T-helper 9 cell (primary cell): ENCODE measurements at places on chromosomes 12 and 14.
A peak's percentile ranks its signal among the peaks of the same experiment; 100 is the strongest.

GRCh38 chr14:23186913-23187654 is 3.6 kb upstream of the SLC7A8 start:
- no peak for DNase-seq

DNA sequence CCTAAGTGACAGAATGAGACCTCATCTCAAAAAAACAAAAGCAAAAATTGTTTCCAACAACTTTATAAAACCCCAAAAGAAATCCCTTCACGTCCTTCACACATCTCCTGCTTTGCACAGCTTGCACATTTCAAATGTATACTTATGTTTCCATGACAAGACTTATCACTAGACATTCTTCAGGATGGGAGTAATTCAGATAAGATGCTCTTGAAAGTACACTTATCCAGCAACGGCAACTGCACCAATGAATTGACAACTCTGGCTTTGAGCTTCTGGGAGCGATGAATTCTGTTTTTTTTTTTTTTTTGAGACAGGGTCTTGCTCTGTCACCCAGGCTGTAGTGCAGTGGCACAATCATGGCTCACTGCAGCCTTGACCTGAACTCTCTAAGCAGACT is 30.8 kb upstream of the AKAP5 start:
- no peak for DNase-seq

DNA sequence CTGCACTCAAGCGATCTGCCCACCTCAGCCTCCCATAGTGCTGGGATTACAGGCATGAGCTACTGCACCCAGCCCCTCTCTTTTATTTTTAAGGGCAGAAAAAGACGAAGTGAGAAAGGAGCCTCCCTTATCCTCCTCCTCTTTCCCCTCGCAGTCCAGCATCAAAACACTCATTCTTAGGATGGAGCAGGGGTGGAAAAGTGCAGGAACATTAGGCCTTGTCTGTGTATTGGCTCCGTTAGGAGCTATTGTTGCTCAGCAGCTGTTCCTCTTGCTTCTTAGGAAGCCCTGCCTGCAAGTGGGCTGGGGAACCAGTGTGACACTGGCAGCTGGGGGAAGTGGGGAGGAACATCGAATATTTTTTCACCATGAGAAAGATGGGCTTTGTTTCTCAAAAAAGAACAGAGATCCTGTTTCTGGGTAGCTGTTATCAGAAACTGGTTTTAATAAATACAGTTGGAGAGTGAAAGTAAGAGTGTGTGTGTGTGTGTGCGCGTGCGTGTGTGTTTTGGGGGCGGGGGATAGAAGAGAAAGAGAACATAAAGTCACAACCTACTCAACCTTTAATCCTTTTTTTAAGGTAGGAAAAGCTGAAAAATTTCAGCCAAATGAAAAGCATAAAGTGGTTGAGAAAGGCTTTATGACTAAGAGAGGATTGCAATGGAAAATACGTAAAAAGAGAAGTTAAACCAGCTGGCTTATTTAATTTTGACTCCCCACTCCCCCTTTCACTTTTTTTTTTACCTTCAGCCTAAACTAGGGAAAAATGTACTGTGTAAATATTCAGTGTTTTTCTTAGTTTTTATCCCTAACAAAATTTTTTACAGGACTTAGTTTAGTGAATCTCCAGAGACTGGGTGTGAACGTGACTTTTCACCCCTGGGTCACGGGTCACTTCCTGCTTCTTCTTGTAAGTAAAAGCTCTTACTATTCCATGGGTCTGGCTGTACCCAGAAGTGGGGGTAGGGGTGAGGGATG is 197.2 kb upstream of the PLEKHG7 start:
- peak; percentile 11 for DNase-seq

DNA sequence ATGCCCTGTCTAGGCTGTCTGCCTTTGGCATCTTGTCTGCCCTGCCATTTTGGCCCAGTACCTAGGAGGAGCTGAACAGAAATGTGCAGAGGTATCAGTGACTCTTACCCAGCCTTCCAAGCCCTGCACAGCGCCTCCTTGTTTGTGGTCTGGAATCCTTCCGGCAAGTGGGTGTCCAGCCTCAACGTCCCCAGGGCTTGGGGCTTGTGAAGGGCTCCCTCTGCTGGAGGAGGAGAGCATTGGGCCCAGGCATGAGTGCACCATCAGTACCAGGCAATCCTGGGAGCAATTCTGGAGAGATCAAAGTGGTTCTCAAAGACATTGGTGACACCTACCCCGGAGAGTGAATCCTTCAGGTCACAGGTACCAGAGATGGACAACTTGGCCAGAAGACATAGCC is 2.4 kb upstream of the TCL1B start:
- peak; percentile 15 for DNase-seq

DNA sequence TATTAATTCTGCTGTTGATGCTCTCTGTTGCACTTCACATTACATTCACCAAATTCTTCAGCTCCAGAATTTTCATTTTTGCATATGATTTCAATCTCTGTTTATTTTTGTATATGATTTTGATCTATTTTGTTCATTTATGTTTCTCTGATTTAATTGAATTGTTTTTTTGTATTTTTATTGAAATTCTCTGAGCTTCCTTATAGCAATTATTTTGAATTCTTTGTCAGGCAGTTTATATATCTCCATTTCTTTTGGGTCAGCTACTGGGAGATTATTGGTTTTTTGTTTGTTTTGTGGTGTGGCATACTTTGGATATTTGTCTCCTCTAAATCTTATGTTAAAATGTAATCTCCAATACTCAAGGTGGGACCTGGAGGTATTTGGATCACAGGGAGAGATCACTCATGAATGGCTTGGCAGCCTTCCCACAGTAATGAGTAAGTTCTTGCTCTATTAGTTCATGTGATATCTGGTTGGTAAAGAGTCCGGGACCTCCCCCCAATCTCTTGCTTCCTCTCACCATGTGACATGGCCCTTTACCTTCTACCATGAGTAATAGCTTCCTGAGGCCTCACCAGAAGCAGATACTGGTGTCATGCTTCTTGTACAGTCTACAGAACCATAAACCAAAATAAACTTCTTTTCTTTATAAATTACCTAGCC is 8.7 kb upstream of the TCL1A start:
- no peak for DNase-seq

GRCh38 chr12:55705782-55706402 is 1.8 kb downstream of the ITGA7 start:
- DNase-seq: peak; percentile 22

DNA sequence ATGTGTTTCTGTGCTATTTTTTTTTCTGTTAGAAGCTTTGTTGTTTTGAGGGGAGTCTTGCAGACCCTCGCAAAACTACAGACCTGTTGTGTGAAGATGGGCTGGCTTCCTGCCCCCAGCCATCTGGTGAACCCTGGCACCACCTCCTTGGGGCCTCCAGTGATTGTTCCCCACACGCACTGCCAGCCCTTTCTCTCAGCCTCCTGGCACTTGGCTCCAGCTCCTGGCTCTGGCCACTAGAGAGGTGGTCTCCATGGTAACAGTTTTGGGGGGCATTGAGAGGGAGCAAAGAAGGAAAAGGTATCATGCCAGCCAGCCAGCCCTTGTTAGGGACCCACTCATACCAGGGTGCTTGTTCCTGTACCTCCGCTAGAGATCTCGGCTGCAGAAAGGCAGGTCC is 176.4 kb upstream of the RPH3A start:
- no peak for DNase-seq

- DNase-seq: no peak
Measured at GRCh38 chr12:39125566-39125965, 220.2 kb upstream of the CPNE8 start.

DNA sequence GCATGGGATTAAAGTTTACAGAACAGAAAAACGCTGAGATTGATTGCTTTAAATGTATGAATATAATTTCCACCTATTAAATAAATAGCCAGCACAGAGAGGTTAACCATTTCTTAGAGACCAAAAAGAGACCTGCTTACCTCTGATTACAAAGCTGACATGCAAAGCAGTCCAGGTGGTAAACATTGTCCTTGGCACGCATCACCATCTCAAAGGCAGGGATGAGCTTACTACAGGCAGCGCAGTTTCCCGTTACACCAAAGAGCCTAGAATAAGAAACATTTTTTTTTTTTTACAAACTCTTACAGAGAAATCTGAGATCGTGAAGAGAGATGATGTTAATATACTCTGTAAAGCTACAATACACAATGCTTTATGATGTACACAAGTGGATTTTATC is 45.7 kb downstream of the LMO3 start:
- no peak for DNase-seq

- DNase-seq: no peak
Measured at GRCh38 chr12:52193991-52194390, 2.2 kb upstream of the KRT80 start.

- no peak for DNase-seq
Measured at GRCh38 chr12:105206686-105207374, 29.1 kb downstream of the APPL2 start.

DNA sequence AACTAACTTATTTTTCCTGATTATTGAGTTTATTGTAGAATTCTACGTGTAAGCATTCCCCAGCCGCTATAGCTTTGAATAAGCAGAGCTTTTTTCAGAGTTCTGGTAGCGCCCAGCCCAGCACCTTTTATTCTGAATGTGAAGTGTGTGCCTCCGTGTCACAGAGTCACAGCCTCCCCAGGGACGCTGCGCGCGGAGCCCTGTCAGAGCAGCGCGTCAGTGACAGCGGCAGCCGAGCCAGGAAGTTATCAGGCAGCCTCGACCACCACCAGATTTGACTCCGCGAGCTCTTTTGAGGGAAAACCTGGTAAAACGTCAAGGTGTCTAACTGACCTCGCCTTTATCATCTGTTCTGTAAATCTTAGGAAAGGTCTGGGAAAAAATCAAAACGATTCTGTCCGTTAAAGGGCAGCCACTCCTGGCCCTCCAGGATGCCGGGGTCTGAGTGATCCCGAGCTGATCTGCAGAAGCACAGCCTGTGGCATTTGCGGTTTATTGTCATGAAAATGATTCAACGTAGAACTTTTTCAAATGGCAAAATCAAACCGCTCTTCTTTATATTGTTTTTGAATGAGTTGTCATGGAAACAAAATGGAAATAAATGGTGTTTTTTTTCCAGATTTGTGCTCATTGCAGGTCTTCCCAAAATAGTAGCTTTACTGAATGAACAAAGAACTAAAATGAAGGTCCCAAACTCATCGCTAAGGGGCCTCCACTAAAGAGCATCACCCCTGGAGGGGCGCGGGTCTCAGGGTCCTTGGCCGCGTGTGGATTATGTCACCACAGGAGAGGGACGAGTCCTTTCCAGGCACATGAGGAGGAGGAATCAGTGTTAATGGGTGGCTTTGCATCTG is 43.1 kb upstream of the MMP17 start:
- DNase-seq: no peak

- DNase-seq: no peak
Measured at GRCh38 chr12:73220951-73221350, 948.8 kb downstream of the TRHDE start.

- DNase-seq: no peak
Measured at GRCh38 chr12:20476551-20476950, 108.2 kb downstream of the PDE3A start.

GRCh38 chr12:117688446-117688845 is 280.3 kb downstream of the KSR2 start:
- no peak for DNase-seq

- no peak for DNase-seq
Measured at GRCh38 chr14:42192738-42193653, 586.3 kb downstream of the LRFN5 start.

- DNase-seq: no peak
Measured at GRCh38 chr14:30069536-30069935, 141.9 kb upstream of the PRKD1 start.

- no peak for DNase-seq
Measured at GRCh38 chr12:9345171-9345570, 137.0 kb upstream of the PZP start.

GRCh38 chr14:89721956-89722355 is 232.6 kb downstream of the EFCAB11 start:
- no peak for DNase-seq

- DNase-seq: no peak
Measured at GRCh38 chr14:31307198-31307597, 99.6 kb upstream of the HECTD1 start.

GRCh38 chr14:82366803-82367202 is 833.1 kb upstream of the SEL1L start:
- no peak for DNase-seq

DNA sequence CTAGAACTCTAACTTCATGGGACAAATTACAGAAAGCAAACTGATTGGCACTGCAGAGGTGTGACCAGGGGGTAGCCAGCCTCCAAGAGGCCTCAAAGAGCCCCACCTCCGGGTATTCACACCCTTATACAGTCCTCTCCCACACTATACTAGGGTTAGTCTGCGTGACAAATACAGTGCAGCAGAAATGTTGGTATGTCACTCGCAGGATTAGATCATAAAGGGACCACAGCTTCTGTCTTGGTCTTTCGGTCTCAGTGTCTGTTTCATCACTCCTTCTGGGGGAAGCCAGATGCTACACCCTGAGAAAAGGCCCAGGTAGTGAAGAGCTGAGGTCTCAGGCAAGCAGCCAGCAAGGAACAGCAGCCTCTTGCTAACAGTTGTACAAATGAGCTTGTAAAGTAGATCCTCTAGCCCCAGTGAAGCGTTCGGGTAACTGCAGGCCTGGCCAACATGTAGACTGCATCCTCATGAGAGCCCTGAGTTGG is 68.9 kb upstream of the SAV1 start:
- DNase-seq: no peak

DNA sequence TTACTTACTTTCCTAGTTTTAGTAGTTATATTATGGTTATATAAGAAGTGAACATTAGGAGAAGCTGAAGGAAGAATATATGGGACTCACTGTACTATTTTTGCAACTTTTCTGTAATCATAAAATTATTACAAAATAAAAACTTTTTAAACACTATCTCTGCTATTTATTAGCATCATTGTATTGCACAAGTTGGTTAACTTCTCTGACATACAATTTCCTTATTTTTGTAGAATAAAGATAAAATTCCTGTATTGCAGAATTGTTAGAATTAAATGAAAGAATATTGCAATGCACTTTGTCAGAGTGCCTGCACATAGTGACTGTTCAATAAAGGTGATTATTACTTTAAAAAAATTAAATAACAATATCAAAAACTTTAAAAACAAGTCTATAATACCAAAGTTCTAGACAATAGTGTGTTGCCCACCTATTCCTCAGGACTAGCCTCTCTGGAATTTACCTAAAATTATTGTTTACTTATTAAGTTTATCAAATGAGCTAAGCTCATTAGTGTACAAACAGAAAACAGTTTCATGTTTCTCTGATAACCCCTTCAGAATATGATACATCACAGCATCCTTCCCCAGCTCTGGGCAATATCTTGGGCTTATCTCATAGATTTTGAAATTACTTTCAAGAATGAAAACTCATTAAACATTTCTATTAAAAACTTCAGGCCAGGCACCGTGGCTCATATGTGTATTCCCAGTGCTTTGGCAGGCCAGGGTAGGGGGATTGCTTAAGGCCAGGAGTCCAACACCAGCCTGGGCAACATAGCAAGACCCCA is 77.4 kb upstream of the TMPO start:
- no peak for DNase-seq

GRCh38 chr14:103372552-103373304 is 12.5 kb upstream of the MARK3 start:
- no peak for DNase-seq
